Activated CD4-positive, alpha-beta memory T cell treated with anti-CD3 and anti-CD28 coated beads, Interleukin-2, amount 10 ng/mL, durations not matched to agents 7 days and 5 days (primary cell): ENCODE measurements at places on chromosomes 3 and 15.

DNA sequence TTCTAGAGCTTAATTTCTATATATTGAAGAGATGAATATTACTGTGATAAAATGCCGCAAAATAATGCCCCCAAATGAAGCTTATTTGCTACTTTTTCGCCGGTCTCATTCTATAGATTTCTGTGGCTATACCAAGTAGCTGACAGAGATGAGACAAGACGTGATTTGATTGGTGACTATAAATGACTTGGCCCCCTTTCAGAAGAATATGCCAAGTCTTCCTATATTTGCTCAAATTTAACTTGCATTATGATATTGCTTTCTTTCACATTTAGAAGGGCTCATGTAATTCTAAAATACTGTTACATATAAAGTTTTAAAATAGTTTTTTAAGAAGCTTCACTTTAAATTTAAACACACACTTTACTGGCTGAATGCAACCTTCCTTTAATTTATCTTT is 180.1 kb downstream of the SUCLG2 start:
- no peak for DNase-seq

DNA sequence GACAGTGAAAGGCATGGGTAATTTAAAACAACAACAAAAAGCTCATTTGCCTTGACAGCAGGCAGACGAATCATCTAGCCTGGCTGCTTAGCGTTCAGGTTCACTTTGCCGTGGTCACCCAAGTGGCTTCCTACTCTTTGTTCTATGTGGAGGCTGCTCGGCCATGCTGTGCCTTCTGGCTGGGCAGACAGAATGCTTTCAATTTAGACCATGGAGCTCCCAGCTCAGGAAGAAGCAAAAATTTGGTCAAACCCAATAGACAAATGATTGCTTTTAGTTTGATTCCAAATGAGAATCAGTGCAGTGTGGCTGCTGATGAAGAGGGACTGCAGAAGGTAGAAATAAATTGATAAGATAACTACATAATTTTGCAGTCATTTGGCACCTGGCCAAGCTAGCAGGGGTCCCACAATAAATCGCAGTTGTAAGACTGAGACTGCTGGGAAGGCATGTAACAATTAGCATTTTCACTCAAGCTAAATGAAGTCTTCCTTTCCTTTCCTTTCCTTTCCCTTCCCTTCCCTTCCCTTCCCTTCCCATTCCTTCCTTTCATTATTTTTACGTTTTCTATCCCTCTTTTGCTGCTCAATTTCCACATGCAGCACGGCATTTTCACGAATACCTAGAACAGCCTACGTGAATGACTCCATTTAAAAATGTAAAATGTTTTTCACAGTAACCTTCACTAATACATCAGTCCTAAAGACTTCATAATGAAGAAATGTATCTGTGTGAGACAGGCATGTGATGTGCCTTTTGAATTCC is 360.4 kb upstream of the TGFBR2 start:
- DNase-seq = no peak

DNA sequence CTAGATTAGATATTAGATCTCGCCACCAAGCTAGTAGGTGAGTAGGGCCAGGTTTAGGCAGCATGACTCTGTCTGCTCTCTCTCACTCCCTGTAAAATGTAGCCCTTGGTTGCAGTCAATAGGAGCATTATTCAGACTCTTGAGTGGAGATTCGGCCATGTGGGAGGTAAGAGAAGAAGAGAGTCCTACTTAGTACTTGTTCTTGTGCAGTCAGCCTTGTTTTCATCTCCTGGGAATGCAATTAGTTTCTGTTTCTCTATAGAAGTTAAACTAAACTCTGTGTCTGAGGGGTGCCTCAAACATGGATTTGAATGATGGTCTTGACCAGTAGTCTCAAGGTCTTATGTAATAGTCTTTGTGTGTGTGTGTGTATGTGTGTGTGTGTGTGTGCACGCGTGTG is 229.5 kb upstream of the DPH6 start:
- DNase-seq = no peak

- DNase-seq = no peak
Observed at GRCh38 chr3:159989973-159990846, 1.6 kb downstream of the IL12A start.

DNA sequence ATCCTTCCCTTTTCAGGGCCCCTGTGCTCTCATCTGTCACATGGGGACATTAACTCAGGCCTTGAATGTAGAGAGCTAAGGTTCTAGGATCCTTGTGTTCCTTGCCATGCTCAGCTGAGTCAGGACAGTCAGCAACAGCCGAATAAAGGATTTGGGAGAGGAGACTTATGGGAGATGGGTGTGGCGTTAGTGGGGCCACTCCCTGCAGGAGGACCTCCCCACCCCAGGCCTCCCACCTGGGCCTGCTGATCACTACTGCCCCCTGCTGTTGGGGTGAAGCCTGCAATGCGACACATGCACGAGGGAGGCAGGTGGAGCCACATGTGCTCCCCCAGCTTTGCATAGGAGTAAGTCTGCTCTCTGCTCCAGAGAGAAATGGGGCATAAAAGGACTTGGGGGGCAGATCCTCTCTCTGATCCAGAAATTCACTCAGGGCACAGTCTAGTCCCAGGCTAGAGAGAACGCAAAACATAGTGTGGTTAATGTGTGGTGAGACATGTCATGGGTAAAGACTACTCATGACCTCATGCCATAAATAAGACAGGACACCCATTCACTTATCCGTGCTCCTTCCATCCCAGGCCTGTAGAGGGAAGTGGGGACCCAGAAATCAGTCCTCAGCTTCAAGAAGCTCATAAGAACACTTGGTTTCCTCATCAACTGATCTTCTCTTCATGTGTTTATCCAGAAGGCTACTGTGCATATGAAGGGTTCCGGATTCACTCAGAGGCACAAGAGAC is 19.4 kb downstream of the RBP1 start:
- peak; percentile 20 for DNase-seq

DNA sequence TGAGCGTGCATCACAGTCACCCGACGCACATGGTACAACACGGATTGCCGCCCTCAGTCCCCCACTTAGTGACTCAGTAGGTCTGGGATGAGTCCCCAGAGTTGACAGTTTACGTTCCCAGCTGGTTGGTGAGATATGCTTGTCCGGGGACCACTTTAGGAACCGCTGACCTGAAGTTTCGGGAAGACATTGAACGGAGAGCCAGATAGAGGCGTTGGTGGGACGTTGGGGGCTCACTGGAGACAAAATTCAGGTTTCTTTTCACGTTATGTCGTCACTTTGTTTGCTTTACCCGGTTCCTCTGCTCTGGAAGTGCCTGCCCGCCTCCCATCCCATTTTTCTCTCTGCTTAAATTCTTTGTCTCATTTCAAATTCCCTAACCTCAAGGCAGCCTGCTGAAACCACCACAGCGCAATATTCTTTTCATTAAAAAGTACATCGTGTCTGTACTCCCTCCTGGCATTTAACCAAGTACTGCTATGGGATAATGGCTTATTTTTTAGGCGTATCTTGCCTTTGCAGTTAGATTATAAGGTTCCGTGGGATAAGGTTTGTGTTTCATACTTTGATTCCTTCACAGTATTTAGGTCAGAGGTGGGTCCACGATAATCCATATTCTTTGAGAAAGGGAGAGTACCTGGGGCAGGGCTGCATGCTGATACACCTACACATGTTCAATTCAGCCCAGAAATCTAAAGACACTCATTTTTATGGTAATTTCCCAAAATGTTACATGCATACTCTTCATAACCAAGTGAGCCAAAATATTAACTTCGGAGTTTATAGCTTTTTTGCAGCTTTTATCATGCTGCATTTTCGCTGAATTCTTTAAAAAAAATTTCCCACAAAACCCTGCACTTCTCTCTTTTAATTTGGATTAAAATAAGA is 921 bp downstream of the LMLN start:
- no peak for DNase-seq

DNA sequence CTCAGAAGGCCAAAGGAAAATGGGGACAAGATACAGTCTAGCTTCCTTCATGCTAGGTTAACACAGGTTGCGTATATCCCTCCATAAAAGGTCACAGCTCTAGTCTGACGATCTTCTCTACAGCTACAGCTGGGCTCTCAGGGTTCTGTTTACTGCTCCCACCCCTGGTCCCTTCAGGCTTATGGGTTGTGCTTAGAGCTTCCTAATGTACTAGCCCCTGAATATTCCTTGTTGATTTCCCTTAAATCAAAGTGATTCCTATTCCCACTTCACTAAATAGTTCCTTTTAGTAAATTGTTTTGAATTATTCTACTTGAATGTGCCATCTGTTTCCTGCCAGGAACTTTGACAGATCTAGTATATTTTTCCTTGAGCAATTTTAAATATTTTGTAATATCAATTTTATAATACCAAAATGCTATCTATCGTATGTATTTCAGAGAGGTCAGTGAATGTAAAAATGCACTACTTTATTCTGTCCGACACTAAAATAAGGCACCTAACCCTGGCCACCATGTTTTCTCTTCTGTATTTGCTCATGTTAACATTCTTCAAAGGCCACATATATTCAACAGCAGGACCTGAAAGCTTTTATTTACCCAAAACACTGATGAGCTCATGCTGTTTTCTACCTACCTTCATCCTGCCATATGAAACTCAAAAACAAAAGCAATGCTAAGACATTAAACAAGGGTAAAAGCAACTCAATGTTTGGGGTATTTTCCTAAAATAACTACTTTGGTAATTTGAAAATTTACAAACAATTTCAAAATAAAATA is 92.8 kb upstream of the TGFBR2 start:
- no peak for DNase-seq

DNA sequence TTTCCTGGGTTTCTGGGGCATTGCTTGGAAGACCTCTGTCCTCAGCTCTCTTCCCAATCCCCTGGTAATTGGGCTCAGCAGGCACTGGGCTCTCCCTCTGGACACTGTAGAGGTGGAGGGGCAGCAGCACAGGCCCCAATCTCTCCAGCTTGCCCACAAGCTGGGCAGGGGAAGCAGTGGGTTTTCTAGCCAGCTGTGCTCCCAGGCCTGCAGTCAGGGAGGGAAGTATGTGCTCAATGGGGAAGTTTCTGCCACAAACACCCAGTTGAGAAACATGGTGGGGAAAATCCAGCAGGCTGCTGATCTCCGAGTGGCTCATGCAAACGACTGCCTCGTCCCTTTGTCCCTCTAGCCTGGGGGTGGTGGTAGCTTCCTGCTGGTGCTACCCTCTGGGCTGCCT is 12.8 kb upstream of the RFT1 start:
- no peak for DNase-seq

GRCh38 chr3:170746175-170746942 is 123.6 kb downstream of the RPL22L1 start:
- no peak for DNase-seq

- no peak for DNase-seq
Observed at GRCh38 chr3:62911526-62911925, 36.3 kb upstream of the CADPS start.

DNA sequence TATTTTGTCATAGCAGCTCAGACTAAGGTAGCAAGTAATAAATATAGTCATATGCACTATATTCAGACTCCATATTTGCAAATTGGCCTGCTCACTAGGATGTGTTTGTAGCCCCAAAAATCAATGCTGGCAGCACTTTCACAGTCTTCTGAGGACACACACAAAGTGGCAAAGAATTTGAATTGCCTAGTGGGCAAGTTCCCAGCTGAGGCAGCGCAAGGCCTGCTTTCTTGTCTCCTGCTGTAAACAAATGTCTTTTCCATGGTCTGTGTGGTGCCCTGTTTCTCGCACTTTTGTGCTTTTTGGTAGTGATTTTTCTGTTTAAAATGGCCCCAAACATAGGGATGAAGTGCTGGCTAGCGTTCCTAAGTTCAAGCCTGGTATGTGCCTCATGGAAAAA is 416.0 kb downstream of the OCA2 start:
- DNase-seq = no peak

DNA sequence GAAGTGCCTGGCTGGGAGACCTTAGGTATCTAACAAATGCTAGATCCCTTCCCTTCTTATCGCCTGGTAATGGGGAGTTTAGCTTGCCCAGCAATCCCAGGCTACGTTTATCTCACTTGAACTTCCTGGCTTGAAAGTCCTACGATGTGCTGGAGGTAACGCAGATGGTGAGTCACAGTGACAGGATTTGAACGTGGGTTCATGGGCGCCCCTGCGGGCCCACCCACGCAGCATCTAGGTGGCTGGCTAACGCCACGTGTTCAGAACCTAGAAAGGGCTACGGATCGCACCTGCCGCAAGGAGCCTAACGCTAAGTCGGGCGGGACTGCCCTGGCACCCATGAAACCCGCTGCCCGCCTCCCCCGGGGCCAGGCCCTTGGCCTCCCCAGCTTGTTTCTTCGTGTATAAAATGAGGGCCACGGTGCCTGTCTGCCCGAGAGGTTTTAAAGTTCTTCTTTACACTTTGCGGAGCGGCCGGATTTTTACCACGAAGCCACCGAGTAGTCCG is 600 bp upstream of the USP3 start:
- peak; percentile 83 for DNase-seq

DNA sequence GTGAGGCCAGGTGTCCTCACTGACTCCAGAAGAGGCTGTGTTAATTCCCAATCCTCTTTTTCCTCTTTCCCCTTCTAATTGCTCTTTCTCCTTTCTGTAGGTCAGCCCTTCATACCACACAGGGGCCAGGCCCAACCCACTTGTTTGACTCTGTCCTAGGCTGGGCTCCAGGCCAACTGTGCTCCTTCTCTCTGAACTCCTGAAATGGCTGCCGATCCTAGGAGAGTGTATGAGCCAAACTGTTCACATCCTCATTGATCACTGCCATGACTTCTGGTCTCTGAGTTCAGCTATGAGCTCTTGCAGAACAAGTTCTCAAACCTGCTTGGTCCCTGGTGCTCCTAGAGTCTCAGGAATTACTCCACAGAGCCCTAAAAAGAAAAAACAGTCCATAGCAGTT is 145.1 kb downstream of the VGLL4 start:
- no peak for DNase-seq

DNA sequence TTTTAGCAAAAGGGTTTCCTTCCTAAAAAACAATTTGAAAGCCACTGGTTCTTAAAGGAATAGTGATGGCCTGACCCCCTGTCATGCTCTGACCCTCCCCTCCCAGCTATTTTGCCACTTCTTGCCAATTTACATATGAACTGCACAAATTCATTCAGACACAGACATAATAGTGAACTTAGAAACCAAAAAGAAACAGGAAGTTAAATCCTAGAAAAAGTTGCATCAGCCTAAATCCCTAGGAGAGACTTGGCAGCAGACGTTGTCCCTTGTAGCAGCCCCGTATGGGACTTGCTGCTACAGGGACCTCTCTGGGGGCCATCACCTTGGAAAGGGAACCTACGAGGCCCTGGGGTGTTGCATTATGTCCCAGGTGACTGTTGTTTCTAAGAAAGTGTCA is 14.3 kb upstream of the PDE8A start:
- no peak for DNase-seq

DNA sequence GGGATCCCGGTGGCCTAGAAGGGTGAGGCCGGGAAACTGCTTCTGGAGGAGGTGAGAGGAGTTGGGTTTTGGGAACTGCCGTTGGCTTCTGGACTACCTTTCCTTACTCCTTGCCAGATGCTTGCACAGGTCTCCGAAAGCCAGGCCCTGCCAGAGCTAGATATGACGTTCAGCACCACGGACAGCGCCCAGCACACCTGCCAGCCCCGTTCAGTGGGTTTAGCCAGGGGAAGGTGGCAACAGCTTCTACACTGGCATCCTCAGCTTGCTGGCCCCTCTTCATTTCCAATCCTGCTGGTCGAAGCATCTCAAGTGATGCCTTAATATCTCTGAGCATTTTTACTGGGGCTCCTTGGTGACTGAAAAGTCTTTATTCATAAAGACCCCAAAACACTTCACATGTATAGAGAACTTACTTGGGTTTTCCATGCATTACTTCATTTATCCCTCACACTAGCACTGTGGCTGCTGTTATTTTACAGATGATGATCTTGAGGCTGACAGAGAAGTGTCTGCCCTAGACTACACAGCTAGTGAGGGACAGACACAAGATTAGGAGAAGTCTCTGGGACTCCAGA is 21.9 kb downstream of the HCN4 start:
- peak; percentile 73 for DNase-seq
